ENCODE measurements at places on chromosomes 2 and 18.
A peak's percentile ranks its signal among the peaks of the same experiment; 100 is the strongest.

DNA sequence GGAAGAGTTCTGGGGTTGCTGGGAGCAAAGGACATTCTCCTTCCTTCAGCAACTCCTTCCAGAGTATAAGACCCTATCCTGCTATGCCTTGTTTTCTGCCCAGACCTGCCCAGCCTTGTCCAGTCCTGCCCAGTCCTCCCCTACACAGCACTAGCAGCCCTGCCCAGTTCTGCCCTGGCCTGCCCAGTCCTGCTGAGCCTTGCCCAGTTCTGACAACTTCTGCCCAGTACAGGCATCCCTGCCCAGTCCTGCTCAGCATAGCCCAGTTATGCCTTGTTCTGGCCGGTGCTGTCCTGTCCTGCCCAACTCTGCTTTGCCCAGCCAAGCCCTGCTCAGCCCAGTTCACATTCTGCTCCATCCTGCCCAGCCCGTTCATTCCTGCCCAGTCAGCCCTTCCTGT is 44.9 kb upstream of the ALK start:
- no peak for DNase-seq

DNA sequence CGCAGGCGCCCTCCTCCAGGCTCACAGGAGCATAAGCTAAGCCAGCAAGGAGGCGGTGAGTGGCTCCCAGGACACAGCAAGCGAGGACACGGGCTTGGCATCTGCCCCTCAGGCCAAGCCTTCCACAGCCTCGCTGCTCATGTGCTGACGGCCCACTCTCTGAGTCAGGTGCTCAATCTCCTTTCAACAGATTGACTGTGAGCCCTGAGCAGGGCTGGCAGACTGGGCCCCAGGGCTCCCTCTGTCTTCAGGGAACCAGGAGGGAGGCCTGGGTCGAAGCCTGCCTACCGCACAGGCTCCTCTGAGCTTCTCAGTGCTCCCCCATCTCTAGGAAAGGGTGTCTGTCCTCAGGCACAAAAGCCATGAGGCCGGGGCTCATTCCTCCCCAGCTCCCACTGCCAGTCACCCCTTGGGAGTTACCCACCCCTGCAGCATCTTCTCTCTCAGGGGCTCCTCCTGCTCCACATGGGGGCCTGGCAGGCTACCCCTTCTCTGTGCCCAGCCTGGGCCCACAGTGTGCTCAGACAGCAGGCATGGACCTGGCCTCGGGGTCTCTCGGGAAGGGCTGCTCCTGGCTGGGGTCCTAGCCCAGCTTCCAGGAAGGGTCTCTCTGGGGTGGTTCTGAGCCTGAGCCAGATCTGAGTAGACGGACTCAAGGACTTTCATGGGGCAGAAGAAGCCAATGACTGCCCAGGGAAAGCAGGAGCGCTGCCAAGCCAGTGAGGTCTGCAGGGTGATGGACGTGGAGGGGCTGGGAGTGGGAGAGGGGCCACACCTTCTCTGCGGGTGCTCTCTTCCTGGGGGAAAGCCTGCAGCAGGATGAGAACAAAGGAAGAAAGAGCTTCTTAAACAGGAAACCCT is 138.0 kb upstream of the GPC1 start:
- no peak for DNase-seq

DNA sequence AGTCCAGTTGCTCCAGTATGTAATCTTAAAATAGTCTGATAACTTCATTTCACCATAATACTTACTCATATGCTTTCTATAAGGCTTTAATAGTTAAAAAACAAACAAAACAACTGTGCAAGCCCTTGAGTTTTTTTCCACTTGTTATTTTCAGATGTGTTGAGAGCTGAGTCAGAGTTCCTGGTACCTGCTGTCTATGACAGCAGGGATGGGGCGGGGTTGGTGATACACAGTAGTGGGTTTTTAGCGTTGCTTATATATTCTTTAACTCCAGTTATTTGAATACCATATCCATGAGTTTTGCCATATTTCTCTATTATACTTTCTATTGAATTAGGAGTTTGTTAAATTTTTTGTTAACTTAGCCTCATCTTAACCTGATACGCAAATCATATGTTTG is 5.0 kb downstream of the NAPG start:
- DNase-seq, result no peak

- no peak for DNase-seq
Observed at GRCh38 chr18:21289827-21290226, 47.8 kb downstream of the GREB1L start.

DNA sequence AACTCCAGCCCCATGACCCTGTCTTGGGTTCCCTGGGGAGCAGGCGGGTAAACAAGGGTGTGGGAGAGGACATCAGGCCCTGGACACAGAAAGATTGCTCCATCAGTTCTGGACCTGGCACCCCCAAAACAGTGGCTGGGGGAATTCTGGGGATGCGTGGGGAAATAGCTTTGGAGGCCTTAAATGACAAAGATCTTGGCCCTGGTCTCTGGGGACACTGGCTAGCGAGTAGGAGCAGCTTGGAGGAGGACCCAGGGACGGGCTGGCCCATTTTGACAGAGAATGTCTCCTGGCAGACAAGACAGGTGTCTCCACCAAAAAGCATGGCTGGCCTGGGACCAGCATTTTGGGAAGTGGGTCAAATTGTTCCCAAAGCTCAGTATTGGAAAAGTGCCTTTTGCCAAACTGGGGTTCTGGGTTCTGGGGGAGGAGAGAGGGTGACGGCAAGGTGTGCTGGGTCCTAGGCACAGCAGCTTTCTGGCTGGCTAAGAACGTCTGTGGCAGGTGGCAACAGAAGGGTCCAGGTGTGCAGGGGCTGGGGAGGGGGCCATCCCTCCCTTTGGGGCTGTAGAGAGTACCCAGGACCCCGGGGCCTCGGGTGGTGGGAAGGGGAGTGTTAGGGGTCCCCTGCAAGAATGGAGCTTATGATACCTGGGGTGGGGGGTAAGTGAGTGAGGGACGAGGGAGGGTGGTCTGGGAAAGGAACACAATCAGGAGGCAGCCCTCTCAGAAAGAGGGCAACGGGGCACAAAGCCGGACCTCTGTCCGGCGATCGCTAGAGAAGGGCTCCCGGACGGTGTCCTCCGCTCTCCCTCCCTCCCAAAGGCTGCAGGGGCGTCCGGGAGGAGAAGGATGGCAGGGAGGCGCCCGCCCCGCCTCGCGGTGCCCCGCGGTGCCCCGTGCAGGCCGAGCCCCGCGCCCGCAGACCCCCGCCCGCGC is 556 bp downstream of the CYRIA start:
- no peak for DNase-seq

- no peak for DNase-seq
Observed at GRCh38 chr2:24332791-24333540, 27.4 kb downstream of the ITSN2 start.

DNA sequence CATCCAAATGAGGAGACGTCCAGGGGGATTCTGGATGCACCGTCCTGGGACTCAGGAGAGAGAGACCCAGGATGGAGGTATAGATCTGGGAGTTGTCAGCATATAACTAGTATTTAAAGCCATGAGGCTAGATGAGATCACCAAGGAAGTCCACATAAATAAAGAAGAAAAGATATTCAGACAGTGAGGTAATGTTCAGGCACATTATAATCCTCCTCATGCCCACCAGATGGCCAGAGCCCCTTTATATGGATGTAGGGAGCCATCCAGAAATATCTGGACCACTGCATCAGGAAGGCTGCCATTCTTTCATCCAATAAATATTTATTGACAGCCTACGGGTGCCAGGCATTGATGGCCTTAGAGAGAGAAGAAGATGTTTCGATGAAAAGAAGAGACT is 21.2 kb upstream of the NCKAP5 start:
- no peak for DNase-seq

GRCh38 chr2:211473116-211473515 is 916.7 kb downstream of the CPS1 start:
- DNase-seq, result no peak

DNA sequence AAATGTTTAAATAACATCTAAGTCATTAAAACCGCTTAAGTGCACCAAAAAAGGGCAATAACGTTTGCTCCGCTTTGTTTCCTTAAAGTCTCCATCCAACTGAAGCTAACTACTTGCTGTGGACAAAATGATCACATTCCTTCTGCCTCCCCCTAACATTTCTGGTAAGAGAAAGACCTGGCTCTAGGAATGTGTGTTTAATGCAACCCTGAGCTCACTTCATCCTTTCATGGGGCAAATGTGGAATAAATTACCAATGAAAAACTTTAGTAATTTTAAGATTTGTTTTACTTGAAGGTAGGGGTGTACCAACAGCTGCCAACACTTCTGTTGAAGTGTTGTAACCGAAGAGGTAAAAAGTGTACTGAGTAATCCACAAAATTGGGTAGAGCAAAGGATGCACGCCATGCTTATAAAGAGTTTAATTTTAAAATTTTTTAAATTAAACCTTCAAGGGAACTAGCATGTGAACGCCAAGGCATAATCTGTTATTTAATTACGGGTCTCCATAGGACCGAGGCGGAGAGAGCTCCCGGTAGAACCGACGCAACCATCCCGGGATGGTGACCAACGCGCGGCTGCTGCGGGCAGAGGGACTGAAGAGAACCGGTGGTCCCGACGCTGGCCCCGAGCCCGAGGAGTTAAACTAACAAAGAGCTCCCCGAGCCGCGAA is 1.1 kb downstream of the HNRNPLL start:
- no peak for DNase-seq

GRCh38 chr2:11742317-11742701 is 4.1 kb upstream of the LPIN1 start:
- DNase-seq, result no peak

DNA sequence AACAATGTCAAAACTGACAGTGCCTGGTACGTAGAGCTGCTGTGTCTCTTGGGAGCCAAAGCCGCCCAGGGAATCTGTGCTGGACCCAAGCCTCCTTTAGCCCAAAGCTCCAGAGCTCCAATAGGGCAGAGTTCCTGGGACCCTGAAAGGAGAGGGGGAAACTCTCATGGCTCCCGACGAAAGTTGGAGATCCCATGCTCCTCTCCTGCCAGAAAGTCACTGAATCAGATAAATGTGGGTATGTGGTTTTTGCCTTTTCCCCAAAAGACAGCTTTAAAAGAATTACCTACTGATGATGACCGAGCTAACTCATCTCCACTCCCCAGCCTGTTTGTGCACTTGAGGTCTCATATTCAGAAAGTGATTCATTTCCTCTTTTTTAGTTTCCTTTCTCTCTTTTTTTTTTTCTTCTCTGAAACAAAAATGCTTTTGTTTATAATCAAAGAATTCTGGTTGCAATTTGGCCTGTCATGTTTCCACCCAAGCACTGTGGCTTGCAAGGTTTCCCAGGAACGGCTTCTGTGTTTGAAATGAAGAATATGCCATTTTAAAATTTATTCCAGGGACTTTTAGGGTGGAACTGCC is 14.1 kb upstream of the PMAIP1 start:
- DNase-seq, result no peak

DNA sequence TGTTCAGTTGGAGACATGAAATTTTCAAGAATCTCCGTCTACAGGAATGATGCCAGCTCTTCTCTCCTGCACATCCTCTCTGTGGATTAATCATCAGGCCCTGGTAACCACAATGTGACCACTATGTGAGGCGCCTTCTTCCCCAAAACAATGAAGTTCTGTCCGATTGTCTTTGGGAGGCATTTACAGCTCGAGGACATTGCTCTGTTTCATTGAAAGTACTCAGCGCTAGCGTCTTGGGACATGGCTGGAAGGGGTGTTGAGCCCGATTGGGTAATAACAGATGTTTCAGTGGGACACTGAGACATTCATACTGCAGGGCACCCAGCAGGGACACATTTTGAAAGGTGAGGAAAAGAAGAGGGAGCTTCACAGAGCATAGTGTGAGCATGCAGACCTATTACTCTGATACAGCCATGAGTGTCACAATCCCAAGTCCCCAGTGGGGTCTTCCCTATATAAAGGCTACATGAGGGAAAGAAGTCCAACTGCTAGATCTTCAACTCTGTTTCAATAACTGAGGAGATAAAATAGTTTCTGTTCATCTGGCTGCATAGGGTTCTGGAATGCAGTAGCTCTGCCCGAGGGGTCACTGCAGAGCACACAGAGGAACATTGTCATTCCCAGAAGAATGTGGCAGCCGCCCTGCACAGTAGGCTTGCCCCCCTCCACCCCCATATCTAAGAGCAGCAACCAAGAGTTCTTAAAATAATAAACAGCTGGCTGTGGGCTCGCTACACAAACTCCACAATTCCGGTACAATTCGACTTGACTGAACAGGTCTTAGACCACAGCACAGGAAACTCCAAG is 237.3 kb downstream of the OSR1 start:
- no peak for DNase-seq

DNA sequence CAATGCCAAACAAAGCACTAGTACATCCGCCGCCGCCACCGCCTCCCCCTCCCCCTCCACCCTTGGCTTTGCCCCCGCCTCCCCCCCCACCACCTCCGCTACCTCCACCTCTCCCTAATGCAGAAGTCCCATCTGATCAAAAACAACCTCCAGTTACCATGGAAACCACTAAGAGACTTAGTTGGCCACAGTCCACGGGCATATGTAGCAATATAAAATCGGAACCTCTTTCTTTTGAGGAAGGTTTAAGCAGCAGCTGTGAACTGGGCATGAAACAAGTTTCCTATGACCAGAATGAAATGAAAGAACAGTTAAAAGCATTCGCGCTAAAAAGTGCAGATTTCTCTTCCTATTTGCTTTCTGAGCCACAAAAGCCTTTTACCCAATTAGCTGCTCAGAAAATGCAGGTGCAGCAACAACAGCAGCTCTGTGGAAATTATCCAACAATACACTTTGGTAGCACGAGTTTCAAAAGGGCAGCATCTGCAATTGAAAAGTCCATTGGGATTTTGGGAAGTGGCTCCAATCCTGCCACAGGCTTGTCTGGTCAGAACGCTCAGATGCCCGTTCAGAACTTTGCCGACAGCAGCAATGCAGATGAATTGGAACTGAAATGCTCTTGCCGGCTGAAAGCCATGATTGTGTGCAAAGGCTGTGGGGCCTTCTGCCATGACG is 168.0 kb downstream of the ASXL3 start:
- DNase-seq, result no peak

DNA sequence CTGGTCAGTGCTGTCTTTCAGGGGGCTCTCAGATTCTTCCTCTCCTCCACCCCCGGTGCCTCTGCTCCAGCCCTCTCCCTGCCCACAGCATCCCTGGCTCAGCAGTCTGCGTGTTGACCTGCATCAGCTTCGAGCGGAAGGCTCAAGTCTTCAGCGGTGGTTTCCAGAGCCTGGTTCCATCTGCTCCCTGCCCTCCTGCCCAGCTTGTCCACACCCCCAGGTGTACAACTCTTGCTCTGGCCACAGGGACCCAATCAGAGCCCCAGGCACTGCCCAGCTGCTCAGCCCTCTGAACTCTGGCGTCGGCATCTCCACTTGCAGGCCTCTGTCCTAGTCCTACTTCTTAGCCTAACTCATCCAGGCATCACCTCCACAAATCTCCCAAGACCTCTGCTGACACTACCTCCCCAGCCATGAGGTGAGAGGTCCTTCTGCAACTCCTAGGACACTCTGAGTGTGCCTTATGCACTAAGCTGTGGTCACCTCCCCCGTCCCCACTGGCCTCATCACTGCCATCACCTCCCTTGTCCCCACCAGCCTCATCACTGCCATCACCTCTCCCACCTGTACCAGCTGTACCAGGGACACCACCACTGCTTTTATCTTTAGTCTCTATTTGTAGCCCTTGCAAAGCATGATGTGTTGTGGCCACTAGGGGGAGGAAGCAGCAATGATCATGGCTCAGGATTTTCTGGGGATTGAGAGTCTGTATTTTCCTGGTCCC is 60.9 kb downstream of the EDAR start:
- peak; percentile 29 for DNase-seq

- no peak for DNase-seq
Observed at GRCh38 chr2:127661072-127661649, 14.2 kb downstream of the LIMS2 start.

- no peak for DNase-seq
Observed at GRCh38 chr2:105437708-105438103, 38.9 kb upstream of the FHL2 start.
